Activated naive CD4-positive, alpha-beta T cell treated with anti-CD3 and anti-CD28 coated beads, Interleukin-2, amount 50 U/mL, for 16 hours (primary cell): ENCODE measurements at places on chromosomes 4 and X.

DNA sequence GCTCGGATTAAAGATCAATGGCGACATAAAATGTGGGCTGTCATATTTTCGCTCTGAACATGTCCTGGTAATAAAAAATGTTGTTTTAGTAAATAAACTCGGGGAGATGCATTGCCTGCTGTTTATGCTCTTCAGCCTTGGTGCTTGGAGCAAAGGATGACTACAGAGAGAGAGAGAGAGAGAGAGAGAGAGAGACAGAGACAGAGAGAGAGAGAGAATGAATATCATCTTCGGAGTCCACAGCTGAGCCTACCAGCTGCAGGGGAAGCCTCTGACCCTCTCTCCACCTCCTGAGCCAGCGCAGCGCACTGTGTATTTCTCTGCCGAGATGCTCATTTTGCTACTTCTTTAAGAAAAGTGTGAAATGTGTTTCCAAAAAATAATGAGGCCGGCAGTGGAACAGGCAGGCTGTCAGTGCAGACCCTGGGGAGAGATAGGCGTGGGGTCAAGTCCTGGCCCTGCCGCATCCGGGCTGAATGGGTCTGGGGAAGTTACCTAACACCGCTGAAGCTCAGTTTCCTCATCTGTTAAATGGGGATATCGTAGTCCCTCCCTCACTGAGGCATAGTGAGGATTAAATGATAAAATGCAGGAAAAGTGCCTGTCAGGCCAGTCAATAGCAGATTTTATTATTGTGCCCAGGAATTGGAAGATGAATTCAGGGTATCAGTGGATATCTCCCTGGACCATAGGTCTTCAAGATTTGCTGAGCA, 58.5 kb upstream of the LGI2 start:
- DNase-seq = no peak

DNA sequence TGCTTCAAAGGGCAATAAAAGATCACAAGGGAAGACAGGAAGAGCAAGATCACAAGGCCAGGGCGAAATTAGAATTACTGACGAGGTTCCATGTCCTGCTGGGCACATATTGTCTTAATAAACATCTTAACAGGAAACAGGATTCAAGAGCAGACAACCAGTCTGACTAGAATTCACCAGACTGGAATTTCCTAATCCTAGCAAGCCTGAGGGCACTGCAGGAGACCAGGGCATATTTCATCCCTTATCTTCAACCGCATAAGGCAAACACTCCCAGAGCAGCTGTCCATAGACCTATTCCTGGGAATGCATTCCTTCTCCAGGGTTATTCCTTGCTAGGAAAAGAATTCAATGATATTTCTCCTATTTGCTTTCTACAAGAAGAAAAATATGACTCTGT, 12.4 kb upstream of the TDO2 start:
- no peak for DNase-seq

GRCh38 chr4:148827781-148828180, 385.6 kb upstream of the NR3C2 start:
- no peak for DNase-seq

- no peak for DNase-seq
Observed at GRCh38 chrX:72382202-72382595, 76.5 kb upstream of the CITED1 start.

DNA sequence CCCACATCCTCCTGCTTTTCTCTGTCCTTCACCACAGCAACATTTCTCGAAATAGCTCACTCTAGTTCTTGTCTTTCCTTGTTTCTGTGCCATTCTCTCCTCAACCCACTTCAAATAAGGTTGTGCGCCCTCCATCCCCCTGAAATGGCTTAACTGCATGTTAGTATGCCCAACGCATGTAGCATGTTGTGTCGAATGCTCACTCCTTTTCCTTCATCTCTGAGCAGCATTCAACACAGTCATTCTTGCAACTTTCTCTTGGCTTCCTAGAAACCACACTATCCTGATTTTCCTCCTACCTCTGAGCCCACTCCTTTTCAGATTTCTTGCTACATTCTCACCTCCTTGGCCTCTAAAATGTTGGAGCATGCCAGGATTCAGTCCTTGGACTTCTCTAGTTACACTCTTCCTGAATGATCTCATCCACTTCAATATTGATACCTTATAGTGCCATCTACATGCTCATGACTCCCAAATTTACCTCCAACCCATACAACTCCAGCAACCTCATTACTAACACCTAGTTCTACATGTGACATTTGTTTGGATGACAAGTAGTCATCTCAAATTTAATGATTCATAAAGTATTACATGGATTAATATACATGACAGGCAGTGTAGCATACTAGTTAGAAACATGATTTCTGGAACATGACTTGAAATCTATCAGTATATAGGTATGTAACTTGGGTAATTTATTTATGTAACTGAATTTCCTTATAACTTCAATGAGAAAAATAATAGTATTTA, 22.3 kb downstream of the RBMX start:
- DNase-seq = no peak

GRCh38 chr4:126976850-126977632, 655.7 kb upstream of the INTU start:
- no peak for DNase-seq

DNA sequence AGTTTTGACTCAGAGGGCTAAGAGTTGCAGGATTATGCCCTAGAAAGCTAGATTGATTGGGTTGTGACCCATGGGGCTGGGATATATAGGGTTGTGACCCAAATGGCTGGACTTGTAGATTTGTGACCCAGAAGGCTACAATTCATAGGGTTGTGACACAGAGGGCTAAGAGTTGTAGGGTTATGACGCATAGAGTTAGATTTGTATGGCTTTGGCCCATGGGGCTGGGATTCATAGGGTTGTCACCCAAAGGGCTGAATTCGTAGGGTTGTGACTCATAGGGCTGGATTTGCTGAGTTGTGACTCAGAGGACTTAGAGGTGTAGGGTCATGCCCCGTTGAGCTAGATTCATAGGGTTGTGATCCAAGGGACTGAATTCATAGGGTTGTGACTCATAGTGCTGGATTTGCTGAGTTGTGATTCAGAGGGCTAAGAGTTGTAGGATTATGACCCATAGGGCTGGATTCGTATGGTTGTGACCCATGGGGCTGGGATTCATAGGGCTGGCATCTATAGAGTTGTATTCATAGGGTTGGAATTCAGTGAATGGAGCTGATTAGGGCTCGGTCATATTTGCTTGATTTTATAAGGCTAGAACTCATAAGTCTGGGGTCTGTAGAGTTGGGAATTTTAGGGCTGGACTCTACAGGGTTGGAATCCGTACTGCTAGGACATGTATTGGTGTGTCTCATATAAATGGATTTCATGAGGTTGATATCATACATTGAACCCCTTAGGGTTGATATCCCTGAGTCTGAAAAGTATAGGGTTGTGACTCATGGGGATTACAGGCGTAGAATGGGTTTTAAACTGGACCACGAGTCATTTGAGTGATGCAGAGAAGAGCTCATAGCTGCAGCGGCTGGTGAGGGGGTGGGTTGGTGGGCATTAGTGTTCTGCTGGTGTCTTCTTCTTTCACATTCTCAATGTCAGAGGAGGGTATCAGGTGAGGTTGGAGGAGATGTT, 125.7 kb downstream of the CRLF2 start:
- no peak for DNase-seq

- no peak for DNase-seq
Observed at GRCh38 chr4:89022426-89023128, 34.4 kb downstream of the FAM13A start.

DNA sequence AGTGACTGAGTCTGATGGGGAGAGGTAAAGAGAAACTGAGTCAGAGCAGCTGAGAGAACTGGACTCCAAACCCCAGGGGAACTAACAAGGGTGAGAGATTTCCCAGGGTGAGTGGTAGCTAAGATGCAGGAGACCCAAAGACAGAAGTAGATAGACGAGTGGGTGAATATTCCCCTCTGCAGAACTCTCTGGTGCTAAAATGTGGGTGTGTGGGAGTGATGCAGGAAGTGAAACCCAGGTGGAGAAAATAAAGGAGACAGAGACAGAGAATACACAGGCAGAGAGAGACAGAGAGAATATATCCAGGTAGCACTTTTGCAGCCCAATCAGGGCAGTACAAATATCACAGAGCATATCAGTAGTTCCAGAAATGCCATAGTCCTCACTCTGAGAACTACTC, 212.5 kb upstream of the ZIC3 start:
- no peak for DNase-seq

- no peak for DNase-seq
Observed at GRCh38 chrX:43500996-43501694, 155.0 kb upstream of the MAOA start.

GRCh38 chr4:16824278-16824806, 74.1 kb downstream of the LDB2 start:
- DNase-seq = no peak

DNA sequence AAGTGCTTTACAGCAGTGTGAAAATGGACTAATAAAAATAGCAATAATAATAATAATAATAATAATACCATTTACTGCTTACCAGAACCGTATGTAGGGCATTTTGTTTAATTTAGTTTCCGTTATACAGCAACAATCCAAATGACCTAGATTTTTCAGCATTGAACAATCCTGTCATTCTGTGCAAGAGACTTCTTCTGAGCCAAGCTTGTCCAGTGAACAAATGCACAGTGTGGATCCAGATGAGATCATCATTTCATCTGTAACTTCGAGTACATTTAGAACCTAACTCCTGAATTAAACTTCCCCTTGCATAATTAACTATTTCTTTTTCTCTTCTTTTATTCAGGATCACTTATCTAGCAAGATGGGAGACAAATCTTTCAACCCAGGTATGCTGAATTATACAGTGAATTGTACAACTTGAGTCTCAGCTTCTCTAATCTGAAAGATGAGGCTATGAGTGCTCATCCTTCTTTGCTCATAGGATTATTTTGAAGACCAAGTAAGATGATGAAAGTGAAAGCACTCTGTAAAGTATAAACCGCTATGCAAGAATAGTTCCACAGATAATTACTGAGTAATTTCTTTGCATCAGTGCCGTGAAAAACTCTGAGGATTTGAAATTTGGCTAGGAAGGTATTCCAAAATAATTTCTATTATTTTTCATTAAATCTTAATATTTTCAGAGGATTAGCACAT, 6.6 kb downstream of the CLNK start:
- no peak for DNase-seq

DNA sequence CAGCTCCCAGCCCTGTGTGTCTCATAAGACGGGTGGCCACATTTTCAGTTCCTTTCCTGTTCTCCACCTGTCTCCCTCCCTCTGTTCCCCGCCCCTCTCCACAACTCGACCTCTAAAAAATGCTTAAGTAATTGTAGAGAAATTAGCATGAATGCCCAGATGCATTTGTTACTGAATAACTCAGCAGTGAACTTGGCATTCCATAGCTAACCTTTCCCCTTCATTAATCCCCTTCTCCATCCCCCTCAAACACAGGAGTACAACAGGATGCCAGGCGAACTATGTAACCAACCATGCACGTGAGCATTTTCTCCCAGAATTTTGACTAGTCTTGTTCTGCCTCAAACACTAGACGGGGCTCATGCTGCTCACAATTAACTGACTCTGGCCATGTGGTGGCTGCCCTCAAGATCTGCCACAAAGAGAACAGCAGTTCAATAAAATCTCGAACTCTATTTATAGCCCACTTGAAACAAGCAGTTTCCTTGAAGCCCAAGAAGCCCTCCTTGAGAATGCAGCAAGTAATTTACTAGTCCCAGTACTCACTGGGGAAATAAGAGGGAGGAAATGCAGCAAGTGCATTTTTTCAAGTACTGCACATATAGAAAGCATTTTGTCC, 351.2 kb downstream of the ARHGAP24 start:
- DNase-seq = no peak

- DNase-seq = no peak
Observed at GRCh38 chr4:26141051-26141721, 179.6 kb upstream of the RBPJ start.

GRCh38 chr4:16844816-16845586, 53.4 kb downstream of the LDB2 start:
- DNase-seq = no peak

DNA sequence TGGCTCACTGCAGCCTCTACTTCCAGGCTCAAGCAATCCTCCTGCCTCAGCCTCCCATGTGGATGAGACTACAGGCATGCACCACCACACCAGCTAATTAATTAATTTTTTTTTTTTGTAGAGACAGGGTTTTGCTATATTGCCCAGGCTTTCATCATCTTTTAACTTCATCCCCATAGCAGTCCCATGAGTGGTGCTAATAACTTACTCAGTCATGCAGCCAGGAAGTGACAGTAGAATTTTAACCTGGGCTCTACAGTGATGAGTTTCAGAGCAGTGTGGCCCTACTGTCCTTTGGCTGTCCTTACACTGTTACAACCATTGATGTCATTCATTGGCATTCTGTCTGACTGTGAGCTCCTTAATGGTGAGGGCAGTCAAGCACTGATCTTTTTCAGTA, 3.9 kb upstream of the OCIAD2 start:
- no peak for DNase-seq

DNA sequence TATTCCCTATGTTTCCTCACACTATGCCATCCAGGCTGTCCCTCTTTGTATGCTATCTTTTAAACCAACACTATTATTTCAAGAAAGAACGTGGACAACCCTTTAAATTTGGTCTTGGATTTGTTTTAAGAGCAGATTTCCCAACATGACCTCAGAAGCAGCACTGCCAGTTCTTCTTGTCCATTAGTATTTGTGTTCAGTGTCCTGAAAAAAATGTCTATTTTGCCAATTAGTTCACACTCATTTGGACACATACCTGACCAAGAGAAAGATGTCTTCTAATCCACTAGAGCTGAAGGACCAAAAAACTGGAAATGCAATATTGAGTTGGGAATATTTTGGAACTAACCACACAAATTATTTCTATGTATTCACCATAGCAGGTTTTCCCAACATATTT, 223.2 kb upstream of the CNKSR2 start:
- no peak for DNase-seq

GRCh38 chr4:101075536-101075935, 271.8 kb downstream of the PPP3CA start:
- no peak for DNase-seq

GRCh38 chrX:10875995-10876394, 235.1 kb upstream of the HCCS start:
- DNase-seq = no peak

DNA sequence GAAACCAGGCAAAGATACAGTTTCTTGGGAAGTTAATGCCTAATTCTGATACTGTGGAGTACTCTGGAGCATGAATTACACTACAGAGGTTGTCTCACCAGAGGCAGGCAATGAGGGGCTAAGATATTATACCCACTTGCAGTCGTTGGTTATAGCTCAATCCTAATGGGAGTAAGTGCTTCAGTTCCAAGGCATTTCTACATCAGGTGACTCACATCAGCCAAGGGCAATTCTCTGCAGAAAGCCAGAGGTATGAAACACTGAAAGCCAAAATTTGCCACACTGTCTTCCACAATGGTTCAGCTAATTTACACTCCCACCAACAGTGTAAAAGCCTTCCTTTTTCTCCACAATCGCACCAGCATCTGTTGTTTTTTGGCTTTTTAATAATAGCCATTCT, 174.0 kb upstream of the IL15 start:
- DNase-seq = no peak

DNA sequence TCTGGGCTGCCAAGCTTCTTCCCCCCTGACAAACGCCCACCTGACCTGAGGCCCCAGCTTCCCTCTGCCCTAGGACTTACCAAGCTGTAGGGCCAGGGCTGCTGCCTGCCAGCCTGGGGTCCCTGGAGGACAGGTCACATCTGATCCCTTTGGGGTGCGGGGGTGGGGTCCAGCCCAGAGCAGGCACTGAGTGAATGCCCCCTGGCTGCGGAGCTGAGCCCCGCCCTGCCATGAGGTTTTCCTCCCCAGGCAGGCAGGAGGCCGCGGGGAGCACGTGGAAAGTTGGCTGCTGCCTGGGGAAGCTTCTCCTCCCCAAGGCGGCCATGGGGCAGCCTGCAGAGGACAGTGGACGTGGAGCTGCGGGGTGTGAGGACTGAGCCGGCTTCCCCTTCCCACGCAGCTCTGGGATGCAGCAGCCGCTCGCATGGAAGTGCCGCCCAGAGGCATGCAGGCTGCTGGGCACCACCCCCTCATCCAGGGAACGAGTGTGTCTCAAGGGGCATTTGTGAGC, 37.0 kb downstream of the HTRA3 start:
- no peak for DNase-seq
